ENCODE measurements at places on chromosomes 13 and 19.
A peak's percentile ranks its signal among the peaks of the same experiment; 100 is the strongest.

DNA sequence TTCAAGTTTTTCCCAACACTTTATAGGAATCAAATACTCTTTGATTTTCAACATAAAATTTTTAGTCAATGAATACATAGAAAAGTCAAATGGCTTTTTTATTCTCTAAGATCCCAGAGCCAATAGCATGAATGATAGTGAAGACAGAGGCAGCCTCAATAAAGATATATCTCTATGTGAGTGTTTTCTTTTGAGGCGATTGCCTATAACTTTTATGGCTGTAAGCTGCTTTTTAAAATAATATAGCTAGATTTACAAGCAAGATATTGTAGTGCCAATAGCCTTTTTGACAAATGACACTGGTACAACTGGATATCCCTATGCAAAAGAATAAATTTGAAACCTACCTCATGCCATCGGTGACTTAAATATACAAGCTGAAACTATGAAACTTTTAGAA, 1705.2 kb upstream of the PCDH20 start:
- DNase-seq = no peak

- no peak for DNase-seq
These were observed 25.3 kb upstream of the OR10H2 start for GRCh38 chr19:15702534-15702930.

GRCh38 chr13:64471916-64472315, 2758.2 kb downstream of the PCDH9 start:
- DNase-seq = no peak

DNA sequence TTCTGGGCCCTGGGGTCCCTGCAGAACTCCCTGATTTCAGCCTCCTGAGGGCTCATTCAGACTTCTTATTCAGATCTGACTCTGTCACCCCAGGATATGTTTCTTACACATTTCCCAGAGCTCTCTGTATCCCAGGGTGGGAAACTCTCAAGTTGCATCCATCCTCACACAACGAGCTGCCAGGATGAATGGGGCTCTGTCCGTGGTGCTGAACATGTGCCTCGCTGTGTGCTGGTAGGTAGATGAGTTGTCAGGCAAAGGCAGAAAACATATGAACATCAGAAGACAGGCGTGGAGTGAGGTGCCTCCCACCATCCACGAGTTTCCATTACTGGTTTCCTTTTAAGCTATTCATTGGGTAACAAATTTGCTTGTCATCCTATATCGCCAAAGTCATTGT, 11.4 kb upstream of the IGFL1 start:
- DNase-seq = peak; percentile 46

DNA sequence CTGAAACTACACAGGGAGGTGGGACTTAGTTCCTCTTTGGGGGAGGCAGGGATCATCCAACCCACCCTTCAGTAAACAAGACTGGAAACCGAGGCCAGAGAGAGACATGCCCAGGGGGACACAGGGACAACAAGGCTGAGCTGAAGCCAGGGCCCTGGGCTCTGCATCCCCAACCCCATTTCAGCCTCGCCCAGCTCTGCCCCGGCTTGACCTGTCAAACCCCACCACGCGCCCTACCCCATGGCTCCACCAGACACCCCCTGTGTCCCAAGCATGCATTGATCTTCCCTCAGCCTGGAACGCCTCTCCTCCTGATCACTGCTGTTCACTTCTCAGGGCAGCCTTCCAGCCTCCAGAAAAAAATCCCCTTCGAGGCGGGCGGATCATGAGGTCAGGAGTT, 2.0 kb upstream of the APC2 start:
- DNase-seq = no peak

Measured in NT2/D1 (cell line).